CD4-positive, CD25-positive, alpha-beta regulatory T cell (primary cell): ENCODE measurements at places on chromosomes 1 and 21.

GRCh38 chr1:109151146-109151990 lies 37.5 kb downstream of the ELAPOR1 start:
- no peak for DNase-seq

- no peak for DNase-seq
Observed at GRCh38 chr1:17227358-17227915, 21.5 kb upstream of the PADI3 start.

- DNase-seq = no peak
Observed at GRCh38 chr1:228882041-228882770, 146.9 kb downstream of the RHOU start.

DNA sequence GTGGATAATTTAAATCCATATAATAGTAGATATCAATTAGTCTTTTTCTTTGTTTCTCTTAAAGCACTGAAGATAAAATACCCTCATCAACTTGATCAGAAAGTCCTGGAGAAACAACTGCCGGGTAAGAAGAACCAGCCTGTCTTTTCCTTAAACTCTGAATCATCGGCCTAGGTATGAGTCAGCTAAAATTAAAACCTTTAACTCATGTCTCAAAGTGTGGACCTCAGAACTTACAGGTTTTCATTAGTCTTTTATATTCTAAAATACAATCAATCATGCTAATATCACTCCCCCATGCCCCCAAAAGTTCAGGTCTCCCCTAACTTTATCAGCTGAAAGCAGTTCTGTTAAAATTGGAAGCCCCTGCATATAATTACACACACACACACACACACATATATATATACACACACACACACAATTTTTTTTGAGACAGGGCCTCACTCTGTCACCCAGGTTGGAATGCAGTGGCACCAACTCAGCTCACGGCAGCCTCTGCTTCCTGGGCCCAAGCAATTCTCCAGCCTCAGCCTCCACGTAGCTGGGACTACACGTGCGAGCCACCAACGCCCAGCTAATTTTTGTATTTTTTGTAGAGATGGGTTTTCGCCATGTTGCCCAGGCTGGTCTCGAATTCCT lies 61.3 kb downstream of the B3GALNT2 start:
- DNase-seq = no peak

GRCh38 chr1:226135709-226136108 lies 50.8 kb downstream of the ACBD3 start:
- no peak for DNase-seq

- DNase-seq = no peak
Observed at GRCh38 chr1:241658081-241658793, 6.2 kb downstream of the WDR64 start.

DNA sequence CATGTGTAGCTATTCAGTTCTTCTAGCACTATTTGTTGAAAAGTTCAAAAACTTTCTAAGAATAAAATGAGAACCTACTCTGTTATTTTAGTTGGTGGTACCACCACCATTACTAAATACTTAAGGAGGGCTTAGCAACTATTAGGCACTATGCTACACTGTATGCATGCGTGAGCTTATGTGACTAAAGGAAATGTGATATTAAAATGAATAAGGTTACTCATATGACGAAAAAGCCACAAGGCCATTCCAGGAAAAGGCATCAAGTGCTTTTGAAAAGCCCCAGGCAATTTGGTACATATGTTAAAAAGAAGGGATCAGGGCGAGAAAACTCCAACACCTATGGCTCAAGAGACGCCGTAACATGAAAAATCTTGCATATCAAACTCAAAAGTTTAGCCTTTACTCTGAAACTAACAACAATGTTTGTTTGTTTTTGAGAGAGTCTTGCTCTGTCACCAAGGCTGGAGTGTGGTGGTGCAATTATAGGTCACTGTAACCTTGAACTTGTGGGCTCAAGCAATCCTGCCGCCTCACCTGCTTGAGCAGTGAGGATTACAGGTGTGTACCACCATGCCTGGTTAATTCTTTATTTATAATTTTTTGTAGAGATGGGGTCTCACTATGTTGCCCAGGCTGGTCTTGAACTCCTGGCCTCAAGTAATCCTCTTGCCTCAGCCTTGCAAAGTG lies 42.5 kb downstream of the EPRS1 start:
- no peak for DNase-seq

DNA sequence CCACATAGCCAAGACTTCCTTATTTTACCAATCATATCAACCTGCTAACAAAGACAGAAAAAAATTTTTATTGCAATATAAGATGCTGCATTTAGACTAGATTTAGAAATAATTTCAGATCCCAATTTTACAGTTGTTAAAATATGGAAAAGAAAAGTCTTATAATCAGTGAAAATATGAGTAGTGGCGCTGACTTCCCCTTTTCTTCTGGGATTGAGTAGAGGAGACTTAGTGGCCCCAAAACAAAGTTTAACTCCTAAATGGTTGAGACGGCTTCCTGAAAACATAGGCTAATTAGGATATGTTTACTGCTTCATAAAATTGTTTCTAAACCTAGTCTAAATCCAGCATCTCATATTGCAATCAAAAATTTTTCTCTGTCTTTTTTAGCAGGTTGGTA lies 68.4 kb downstream of the RAB3GAP2 start:
- DNase-seq = no peak
